ENCODE measurements at places on chromosomes 2 and 18. TPM values are rescaled to one million over a fixed set of nuclear protein-coding genes. Genes with fewer than 3 reads are reported as not detected.

GKN1 gene
- total RNA-seq: not detected

BCL2 gene
- total RNA-seq: 121 TPM

LRATD1 gene
- not detected for total RNA-seq

MYO5B gene
- not detected for total RNA-seq

C2orf78 gene
- total RNA-seq: not detected

APLF gene
- 4.6 TPM for total RNA-seq

NT5DC4 gene
- total RNA-seq: not detected

MYCN gene
- total RNA-seq: not detected

FAP gene
- not detected for total RNA-seq

POTEI gene
- not detected for total RNA-seq

GREB1 gene
- 0.54 TPM for total RNA-seq

FIGN gene
- total RNA-seq: not detected

- H3K36me3 ChIP-seq: no peaks in the 10 kb centered on the region
- H3K27me3 ChIP-seq: peaks cover 3% of the 10 kb centered on the region
- H3K27ac ChIP-seq: no peak overlapping the region
- H3K4me1 ChIP-seq: peaks cover 8% of the 10 kb centered on the region
Observed at GRCh38 chr2:3603536-3604206, 8.8 kb downstream of the COLEC11 start.

DNA sequence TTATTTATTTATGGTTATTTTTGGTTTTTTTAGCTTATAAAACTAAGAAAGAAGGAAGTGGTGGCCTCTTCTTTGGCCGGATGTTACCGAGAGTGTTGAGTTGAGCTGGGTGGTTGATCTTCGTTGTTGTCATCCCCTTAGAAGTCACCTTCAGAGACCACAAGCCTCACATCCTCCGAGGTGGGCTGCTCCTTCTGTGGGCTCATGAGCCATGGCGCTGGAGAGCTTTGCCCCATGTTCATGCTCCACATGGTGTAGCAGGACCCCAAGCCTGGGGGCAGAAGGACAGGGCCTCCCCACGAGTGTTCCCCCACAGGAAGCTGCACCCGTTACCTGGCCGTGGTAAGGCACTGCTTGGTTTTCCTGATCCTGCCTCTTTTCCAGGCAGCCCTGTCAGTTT lies 23.4 kb downstream of the SNTG2 start:
- H3K27ac ChIP-seq: peak overlapping the region; percentile 91
- H3K27me3 ChIP-seq: no peaks in the 10 kb centered on the region
- H3K4me3 ChIP-seq: peak overlapping the region; percentile 67
- peak; percentile 71 for DNase-seq

GRCh38 chr2:133606616-133607015 lies 38.4 kb upstream of the NCKAP5 start:
- no peak overlapping the region for H3K27ac ChIP-seq
- no peak overlapping the region for H3K4me3 ChIP-seq
- no peak for DNase-seq
- H3K36me3 ChIP-seq: no peaks in the 10 kb centered on the region

- no peak overlapping the region for H3K27ac ChIP-seq
- H3K36me3 ChIP-seq: no peaks in the 10 kb centered on the region
- peaks cover 10% of the 10 kb centered on the region for H3K27me3 ChIP-seq
- no peaks in the 10 kb centered on the region for H3K4me1 ChIP-seq
- DNase-seq: no peak
Observed at GRCh38 chr2:160251569-160251968, 51.5 kb upstream of the ITGB6 start.

DNA sequence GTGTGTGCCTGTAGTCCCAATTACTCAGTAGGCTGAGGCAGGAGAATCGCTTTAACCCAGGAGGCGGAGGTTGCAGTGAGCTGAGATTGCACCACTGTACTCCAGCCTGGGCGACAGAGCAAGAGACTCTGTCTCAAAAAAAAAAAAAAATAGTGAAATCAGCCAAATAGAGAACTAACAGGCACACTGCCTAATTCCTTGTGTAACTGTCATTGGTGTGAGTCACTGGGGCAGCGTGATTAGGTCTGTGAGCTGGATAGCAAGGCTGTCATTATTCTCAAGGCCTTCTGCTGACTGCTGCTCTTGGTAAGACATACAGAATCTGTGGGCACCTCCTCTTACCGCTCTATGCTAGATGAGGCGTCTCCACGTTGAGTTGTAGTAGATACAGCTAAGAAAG lies 270.3 kb downstream of the NEDD4L start:
- peaks cover 23% of the 10 kb centered on the region for H3K4me1 ChIP-seq
- DNase-seq: no peak
- H3K4me3 ChIP-seq: no peak overlapping the region

- no peaks in the 10 kb centered on the region for H3K27me3 ChIP-seq
- H3K4me3 ChIP-seq: no peak overlapping the region
- peaks cover 53% of the 10 kb centered on the region for H3K36me3 ChIP-seq
- H3K27ac ChIP-seq: no peak overlapping the region
- DNase-seq: no peak
Observed at GRCh38 chr2:12734914-12735654, 18.3 kb downstream of the TRIB2 start.

DNA sequence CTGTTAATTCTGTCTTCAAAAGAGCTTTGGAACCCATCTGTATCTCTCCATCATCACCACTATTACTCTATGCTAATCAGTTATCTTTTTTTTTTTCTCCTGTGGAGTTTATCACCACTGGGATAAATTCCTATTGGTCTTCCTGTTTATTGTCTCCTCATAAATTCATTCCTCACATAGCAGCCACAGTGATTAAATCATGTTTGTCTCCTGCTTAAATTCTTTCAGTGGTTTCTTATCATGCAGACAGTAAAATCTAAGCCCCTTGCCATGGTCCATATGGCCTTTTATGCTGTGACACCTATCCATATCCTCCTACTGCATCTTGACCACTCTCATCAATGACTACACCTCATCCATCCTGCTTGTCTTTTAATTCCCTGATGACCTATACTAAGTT lies 239.8 kb upstream of the ZEB2 start:
- no peak overlapping the region for H3K4me3 ChIP-seq
- peaks cover 8% of the 10 kb centered on the region for H3K27me3 ChIP-seq
- H3K36me3 ChIP-seq: no peaks in the 10 kb centered on the region

DNA sequence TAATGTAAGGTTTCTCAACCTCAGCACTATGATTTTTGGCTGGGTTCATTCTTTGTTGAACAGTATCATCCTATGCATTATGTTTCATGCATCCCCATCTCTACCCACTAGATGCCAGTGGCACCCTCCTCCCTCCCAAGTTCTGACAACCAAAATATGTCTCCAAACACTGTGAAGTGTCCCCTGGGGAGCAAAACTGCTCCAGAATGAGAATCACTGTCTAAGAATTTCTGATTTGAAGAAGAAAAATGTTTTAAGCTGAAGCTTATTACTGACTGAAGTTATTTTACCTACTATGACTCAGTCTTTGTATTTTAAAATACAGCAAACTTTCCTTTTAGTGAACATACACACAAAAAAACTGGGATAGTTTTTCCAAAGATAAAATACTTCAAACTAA lies 3.4 kb downstream of the THADA start:
- H3K36me3 ChIP-seq: peaks cover 5% of the 10 kb centered on the region
- no peak for DNase-seq
- H3K4me1 ChIP-seq: peaks cover 12% of the 10 kb centered on the region
- H3K4me3 ChIP-seq: no peak overlapping the region
- no peaks in the 10 kb centered on the region for H3K27me3 ChIP-seq

DNA sequence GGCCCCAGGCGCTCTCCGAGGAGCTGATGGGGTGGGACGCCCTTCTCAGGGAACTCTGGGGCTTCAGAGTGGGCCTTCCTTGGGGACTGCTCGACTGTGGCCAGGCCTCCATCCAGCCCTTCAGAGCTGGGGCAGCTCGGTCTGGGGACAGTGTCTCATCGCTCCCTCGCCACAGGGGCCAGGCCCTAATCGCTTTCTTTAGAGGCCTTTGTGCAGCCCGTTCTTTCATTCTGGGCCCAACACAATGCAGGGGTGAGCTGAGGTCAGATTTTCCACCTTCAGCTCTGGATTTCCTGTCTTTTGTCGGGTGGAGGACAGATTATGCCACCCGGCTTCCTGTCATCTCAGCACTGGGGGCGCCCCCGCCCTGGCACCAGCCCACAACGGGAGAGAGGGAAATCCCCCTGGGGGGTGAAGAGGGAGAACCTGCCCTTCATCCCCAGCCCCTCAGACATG lies 25.2 kb downstream of the MYCN start:
- DNase-seq: peak; percentile 37
- no peaks in the 10 kb centered on the region for H3K27me3 ChIP-seq
- H3K4me3 ChIP-seq: no peak overlapping the region
- no peaks in the 10 kb centered on the region for H3K36me3 ChIP-seq
- H3K4me1 ChIP-seq: peaks cover 13% of the 10 kb centered on the region

- H3K4me3 ChIP-seq: no peak overlapping the region
- H3K4me1 ChIP-seq: peaks cover 5% of the 10 kb centered on the region
- H3K27ac ChIP-seq: no peak overlapping the region
- H3K36me3 ChIP-seq: peaks cover 2% of the 10 kb centered on the region
- DNase-seq: no peak
- H3K27me3 ChIP-seq: peaks cover 40% of the 10 kb centered on the region
Observed at GRCh38 chr2:11348209-11348749, 3.8 kb upstream of the ROCK2 start.

DNA sequence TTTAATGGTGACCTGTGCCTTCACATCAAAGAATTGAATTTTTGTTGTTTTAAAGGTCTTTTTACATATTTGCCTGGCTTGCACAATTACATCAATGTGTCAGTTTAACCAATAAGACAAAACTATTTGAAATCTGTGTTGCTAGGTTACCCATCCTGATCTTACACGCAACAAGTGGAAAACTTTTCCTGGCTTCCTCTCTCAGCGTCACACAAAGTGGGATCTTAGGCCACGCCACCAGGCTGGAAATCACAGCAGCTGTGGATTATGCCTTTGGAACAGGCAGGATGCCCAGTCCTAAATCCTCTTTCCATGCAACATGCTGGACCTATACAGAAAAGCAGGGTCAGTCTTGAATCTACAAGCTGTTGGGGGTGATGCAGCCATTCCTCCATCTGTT lies 298.2 kb upstream of the HNRNPA3 start:
- DNase-seq: no peak
- no peaks in the 10 kb centered on the region for H3K27me3 ChIP-seq
- H3K4me1 ChIP-seq: peaks cover 3% of the 10 kb centered on the region

DNA sequence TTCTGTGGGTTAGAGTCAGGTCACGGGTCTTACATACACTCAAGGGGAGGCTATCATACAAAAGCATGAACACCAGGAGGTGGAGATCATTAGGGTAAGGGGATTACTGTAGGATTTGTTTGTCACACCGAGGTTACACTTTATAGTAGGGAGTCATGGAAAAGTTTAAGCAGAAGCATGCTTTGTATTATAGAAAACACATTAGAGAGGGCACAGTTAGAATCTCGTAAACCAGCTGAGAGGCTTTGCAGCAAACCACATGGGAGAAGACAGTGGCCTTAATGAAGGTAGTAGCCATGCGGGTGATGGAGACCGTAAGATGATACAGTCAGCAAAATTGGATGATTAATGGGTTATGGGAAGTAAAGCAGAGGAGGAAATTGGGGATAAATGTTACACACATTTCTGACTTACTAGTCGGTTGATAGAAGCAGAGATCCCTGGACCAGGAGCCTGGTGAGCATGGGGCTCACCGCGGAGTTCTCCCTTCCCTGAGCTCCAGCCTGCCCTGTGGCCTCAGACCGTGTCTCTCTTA lies 75.6 kb downstream of the MAPRE2 start:
- H3K36me3 ChIP-seq: peaks cover 27% of the 10 kb centered on the region
- H3K27me3 ChIP-seq: no peaks in the 10 kb centered on the region
- peaks cover 6% of the 10 kb centered on the region for H3K4me1 ChIP-seq
- DNase-seq: no peak
- no peak overlapping the region for H3K4me3 ChIP-seq

DNA sequence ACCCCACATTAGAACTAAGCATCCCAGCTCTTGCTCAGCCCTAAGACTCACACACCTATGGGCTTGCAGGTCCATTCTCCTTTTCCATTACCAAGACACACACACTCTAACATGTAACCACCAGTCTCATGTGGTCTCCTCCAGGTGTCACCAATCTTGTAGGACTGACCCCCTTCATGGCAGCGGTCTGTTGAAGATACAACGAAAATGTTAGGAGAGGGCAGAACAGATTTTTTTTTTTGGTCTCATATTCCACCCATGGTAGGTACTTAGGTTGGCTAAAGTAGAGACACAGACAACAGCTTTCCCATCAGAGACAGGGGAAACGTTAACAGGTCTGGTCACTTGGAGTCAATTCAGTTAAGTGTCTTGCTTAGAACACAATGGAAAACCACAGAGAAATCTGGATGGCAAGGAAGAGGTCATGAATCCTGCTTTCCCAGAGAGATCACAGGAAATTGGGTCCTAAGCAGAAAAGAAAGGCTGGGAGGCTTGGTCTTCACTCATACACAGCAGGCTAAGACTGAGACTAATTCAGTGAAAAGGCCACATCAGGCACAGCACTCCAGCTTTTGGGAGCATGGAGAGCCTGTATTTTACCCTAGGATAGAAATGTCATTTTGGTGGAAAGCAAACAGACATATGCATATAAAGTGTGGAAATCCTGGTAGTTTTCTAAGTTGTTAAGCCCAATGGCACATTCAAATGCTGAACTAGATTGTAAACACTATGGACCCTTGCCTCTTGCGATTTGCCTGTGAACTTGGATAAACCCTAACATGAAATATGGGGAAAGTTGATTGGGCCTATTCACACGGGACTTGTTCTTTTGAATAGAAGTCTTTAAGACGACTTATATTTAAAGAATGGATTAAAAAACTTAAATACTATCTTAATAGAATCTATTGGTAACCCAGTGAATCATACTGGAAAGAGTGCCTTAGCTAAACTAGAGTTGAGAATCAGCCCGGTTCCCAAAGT lies 3.8 kb downstream of the FN1 start:
- peaks cover 15% of the 10 kb centered on the region for H3K4me1 ChIP-seq
- H3K27ac ChIP-seq: no peak overlapping the region
- H3K4me3 ChIP-seq: no peak overlapping the region

- H3K27ac ChIP-seq: peak overlapping the region; percentile 96
- H3K36me3 ChIP-seq: peaks cover 24% of the 10 kb centered on the region
- peak overlapping the region; percentile 92 for H3K4me3 ChIP-seq
- H3K4me1 ChIP-seq: peaks cover 40% of the 10 kb centered on the region
- H3K27me3 ChIP-seq: no peaks in the 10 kb centered on the region
Observed at GRCh38 chr2:48315896-48316194, 214.1 kb upstream of the STON1 start.

GRCh38 chr2:221203125-221203524 lies 369.0 kb downstream of the EPHA4 start:
- no peaks in the 10 kb centered on the region for H3K27me3 ChIP-seq
- no peak overlapping the region for H3K27ac ChIP-seq
- H3K4me1 ChIP-seq: no peaks in the 10 kb centered on the region

- peaks cover 24% of the 10 kb centered on the region for H3K27me3 ChIP-seq
- no peak overlapping the region for H3K4me3 ChIP-seq
- no peaks in the 10 kb centered on the region for H3K4me1 ChIP-seq
Observed at GRCh38 chr2:236715491-236715961, 145.9 kb downstream of the ACKR3 start.

- no peak for DNase-seq
- H3K4me1 ChIP-seq: peaks cover 4% of the 10 kb centered on the region
- no peak overlapping the region for H3K27ac ChIP-seq
- H3K4me3 ChIP-seq: no peak overlapping the region
Observed at GRCh38 chr18:79598633-79599175, 80.9 kb upstream of the CTDP1 start.

GRCh38 chr2:27218614-27219013 lies 1.4 kb downstream of the CAD start:
- peaks cover 26% of the 10 kb centered on the region for H3K36me3 ChIP-seq
- peak overlapping the region; percentile 89 for H3K27ac ChIP-seq

- H3K27ac ChIP-seq: no peak overlapping the region
- H3K36me3 ChIP-seq: no peaks in the 10 kb centered on the region
Observed at GRCh38 chr18:54035927-54036326, 188.5 kb downstream of the MBD2 start.

Data from activated naive CD8-positive, alpha-beta T cell treated with anti-CD3 and anti-CD28 coated beads, Interleukin-2, amount 10 ng/mL, durations not matched to agents 7 days and 5 days (primary cell).